ENCODE measurements at places on chromosomes 16 and 17.

GRCh38 chr17:28346199-28346580 is 10.6 kb downstream of the TNFAIP1 start:
- no peak for DNase-seq

DNA sequence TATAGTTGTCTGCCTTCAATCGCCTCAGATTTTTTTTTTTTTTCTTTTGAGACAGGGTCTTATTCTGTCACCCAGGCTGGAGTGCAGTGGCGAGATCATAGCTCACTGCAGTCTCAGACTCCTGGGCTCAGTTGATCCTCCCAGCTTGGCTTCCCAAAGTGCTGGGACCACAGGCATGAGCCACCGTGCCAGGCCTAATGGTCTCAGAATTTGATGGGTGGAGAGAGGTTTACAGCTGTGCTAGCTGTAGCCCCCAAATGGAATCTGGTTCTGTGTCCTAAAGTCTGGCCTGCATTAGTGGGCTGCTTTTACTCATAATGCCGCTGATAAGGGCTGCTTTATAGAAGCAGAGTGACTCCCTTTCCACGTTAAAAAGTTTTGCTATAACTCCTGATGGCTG is 5.1 kb downstream of the ZNRF1 start:
- no peak for DNase-seq

GRCh38 chr17:58667934-58668597 is 23.8 kb downstream of the TEX14 start:
- DNase-seq: no peak

- no peak for DNase-seq
Measured at GRCh38 chr17:41015454-41015853, 6.5 kb upstream of the KRTAP3-1 start.

- DNase-seq: no peak
Measured at GRCh38 chr17:61402073-61402541, 2.5 kb downstream of the TBX2 start.

DNA sequence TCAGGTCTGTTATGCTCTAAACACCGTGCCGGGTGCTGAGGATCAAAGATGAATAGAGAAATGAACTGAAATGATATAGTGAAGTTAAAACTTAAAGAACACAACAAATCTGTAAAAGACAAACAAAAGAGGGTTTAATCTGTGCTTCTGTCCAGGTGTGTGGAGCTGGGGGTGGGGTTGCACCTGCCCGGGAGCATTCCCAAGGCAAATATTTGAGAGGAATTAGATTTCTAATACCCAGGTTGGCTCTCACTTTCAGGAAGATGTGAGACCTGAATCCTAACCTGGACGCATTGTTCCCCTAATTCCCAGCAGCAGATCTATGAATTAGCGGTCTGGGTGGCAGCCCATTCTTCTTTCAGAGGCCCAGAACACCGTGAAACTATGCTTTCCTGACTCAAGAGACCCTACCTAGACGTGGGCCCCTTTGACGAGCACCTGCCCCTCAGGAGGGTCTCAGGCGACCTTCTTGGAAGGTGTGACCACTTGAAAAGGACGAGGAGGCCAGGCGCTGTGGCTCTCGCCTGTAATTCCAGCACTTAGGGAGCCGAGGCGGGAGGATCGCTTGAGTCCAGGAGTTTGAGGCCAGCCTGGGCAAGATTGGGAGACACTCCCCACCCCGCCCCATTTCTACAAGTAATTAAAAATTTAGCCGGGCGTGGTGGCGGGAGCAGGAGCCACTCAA is 677 bp upstream of the RANGRF start:
- DNase-seq: no peak

- no peak for DNase-seq
Measured at GRCh38 chr17:61556224-61557188, 34.5 kb downstream of the NACA2 start.

DNA sequence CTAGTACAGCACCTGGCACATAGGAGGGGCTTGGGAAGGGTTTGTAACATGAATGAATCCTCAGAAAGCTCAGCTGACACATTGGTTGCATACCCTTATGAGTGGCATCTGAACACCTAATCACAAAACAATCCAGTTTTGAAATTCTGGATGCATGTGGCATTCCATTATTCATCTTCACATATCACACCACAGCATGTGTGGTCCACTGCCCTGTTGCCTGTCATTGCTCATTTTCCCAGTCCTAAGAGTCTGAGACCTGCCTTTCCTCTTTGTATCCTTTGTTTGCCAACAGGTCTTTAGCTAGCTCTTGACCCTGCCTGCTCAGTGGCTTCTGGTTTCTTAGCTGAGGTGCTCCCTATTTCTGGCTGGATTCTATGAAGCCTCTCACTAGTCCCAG is 170.8 kb upstream of the ASIC2 start:
- DNase-seq: no peak
